ENCODE measurements at places on chromosomes 5 and 9.

DNA sequence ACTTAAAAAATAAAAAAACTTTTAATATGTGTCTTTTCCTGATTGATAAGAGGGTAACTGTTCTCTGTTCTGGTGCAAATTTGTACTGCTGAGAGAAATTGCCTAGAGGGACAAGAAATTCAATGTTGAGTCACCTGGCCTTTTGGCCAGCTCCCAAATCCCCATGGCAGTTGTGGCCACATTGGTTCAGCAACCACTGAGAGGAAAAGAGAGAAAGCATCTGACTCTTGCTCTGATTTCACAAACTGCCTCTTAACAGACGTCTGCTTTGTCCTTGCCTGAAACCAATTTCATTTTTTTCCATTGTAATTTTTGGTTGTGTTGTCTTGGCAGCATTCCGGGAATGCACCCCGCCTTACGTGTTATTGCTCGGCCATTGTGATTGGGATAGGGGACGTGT lies 42.4 kb downstream of the NTRK2 start:
- peak; percentile 74 for DNase-seq

- DNase-seq: no peak
Observed at GRCh38 chr5:169161022-169161680, 139.8 kb downstream of the SLIT3 start.

GRCh38 chr5:10762776-10763500 lies 1.9 kb upstream of the DAP start:
- no peak for DNase-seq

- no peak for DNase-seq
Observed at GRCh38 chr5:146793709-146794108, 84.8 kb downstream of the PPP2R2B start.

DNA sequence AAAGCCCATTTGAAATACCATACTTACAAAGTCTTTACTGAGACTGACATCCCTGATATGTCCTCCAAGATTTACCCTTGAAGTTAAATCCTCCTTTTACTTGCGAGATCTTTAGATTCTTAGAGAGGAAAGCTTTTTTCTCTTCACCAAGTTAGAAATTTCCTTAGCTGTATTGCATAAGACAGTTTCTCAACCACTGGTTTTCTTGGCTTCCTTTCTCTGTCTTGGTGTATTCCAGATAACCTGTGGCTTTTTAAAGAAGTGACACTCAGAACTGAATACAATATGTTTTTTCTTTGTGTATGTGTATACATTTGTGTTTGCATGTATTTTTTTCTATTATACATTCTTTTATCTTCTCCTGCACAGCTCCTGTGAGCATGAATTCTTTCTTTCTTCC lies 65.0 kb downstream of the SNCAIP start:
- DNase-seq: no peak

DNA sequence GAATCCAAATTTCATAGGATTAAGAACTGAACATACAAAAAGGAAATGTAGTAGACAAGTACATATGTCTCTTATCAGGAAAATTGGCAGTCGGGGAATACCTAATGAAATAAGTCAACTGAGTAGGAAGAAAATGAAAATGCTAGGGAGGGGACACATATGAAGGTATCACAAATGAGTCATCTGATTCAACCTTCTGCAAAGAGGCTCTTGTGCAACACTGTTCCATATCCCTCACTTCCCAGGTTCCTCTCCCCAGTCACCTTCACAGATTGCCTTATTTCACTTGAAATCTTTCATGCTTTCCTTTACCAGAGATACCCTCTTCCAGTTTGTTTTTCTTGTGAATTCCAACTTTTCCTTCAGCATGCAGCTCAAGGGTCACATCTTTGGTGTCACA lies 139.0 kb downstream of the RFX3 start:
- DNase-seq: no peak

DNA sequence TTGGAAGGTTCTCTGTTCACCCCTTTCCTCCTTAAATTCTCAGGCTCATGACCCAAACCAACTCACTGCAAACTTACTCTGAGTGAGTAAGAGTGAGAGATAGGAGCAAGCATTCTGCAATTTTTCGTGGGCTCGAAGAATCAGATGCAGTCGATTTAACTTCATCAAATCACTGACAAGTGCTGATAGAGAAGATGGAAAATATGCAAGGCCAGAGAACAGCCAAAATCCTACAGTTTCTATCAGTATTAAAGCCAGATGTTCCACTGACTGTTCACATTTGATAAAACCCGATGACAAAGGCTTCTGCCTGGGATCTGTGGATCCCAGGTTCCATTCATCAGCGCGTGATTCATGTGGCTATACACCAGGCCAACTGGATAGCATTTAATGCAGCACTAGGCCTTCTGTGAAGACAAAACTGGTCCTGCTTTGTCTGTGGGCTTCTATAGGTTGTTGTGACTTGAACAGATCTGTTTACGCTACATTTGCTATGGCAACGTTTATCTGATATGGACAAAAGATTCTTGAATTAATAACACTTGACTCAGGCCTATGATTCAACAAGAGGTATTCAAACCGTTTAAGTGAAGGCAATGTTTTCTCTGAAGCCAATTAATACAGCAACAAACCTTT lies 251.2 kb downstream of the NFIB start:
- no peak for DNase-seq

- DNase-seq: no peak
Observed at GRCh38 chr9:102974530-102974929, 20.6 kb upstream of the CYLC2 start.

DNA sequence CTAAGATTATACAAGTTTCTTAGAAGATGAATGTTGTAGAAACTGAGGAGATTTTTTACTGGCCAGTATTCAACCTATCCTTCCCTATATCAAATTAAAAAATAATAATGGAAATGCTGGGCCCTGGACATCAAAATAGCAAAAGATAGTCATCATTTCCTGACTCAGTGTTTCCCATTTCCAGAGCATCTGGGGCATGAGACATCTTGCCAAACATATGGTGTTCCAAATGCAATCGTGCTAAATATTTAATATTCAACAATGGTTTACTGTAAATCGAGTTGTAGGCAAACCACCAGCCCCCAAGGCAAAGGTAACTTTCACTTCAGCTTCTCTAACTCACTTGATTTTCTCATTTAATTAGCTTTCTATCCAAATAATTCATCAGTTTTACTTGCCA lies 152.9 kb downstream of the FRMD3 start:
- no peak for DNase-seq

GRCh38 chr9:1157836-1158235 lies 107.7 kb downstream of the DMRT2 start:
- no peak for DNase-seq

- peak; percentile 60 for DNase-seq
Observed at GRCh38 chr5:61666064-61666621, 334.1 kb downstream of the ZSWIM6 start.

DNA sequence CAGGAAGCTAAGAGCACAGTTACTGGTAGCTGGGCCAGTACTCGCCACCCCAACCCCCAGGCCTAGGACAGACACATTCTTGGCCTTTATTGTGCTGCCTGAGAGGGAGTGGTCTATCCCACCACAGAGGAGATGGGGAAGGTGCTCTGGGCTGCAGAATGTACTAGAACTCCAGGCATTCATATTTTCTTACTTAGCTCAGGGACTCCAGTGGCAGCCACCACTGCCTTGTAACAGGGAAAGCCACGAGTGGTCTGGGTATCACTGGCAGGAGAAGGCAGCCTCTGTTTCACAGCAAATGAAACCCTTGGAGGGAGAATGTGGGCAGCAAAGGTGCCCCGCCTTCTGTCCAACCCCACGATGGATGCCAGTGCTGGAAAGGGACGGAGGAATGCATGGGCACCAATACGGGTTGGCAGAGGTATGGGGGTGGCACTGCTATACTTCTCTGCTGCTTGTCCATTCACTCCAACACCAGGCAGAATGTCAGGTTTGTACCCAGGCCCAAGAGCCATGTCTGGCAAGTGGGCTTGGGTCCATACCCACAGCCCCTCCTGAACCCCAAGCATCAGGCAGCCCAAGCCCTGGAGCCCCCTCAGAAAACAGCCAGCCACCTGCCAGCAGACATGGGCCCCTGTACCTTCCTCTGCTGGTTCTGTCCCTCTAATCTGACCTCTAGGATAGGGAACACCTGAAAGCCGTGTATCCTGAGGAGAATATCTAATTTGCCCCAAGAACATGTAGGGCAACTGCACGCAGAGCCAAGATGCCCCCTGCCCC lies 4.6 kb downstream of the SEPTIN8 start:
- DNase-seq: no peak

GRCh38 chr9:103798620-103799019 lies 295.5 kb upstream of the SMC2 start:
- DNase-seq: no peak

DNA sequence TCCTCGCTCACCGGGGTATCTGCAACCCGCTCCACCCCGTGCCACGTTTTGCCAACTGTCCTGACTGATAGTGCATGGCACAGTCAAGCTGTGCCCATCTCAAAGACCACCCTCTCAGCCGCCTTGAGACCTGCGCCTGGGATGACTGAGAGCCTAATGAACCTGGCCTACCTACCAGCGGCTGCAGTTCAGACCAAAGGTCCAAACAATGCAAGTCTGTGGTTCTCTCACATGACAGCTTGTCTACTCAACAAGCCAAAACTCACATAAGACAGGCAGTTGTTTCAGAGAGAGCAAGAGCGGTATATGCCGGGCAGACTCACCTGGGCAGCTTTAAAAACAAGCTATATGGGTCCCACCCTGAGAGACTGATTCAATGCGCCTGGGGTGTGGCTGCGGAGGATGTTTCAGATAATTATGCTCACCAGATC lies 70.5 kb downstream of the EPB41L4B start:
- no peak for DNase-seq

GRCh38 chr5:1498623-1499416 lies 24.9 kb downstream of the LPCAT1 start:
- DNase-seq: no peak

- peak; percentile 34 for DNase-seq
Observed at GRCh38 chr5:61813361-61813760, 481.3 kb downstream of the ZSWIM6 start.

DNA sequence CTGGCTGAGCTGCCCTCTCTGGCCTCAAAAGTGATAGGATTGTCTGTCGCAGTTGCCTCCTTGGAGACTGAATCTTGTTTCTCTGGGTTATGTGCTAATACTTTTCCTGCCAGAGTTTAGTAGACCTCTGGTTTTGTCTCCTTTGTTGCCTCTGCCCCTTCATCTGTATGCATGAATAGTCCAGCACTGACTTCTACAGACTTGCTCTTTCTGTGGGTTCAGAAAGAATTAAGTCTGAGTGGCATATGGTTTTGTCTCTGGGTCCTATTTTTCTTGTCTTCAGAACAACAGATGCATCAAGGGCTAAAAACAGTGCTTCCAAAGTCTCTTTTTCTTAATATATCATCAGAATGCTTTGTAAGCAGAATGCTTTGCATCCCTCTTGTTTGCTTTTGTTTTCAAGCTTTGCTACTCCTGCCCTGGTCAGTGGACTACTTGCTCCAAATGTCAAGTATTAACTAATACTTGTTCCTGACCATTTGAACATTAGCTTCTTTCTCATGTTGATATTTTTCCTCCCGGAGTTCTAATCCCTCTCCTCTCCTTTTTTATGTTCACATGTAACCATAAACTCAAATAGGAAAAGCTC lies 131.7 kb downstream of the UNC13B start:
- peak; percentile 19 for DNase-seq

GRCh38 chr9:14935964-14936363 lies 25.7 kb upstream of the FREM1 start:
- DNase-seq: no peak

- peak; percentile 94 for DNase-seq
Observed at GRCh38 chr5:125412561-125413495, 666.4 kb upstream of the ZNF608 start.

GRCh38 chr9:19049917-19050636 lies 850 bp downstream of the RRAGA start:
- peak; percentile 50 for DNase-seq

- DNase-seq: no peak
Observed at GRCh38 chr5:177620560-177620959, 20.6 kb downstream of the B4GALT7 start.

DNA sequence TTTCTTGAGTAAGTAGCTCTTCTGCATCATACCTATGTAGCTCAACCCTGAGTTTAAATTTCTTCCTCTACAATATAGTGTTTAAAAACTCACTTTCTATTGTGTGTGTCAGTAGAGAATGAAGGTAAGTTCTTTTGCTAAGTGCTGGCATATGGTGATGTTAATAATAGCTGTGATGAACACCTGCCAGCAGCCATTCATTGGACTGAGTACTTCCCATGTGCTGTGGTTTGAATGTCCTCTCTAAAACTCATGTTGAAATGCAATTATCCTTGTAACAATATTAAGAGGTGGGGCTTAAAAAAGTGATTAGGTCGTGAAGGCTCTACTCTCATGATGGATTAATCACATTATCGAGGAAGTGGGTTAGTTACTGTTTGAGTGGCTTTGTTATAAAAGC lies 645.2 kb upstream of the RGMB start:
- no peak for DNase-seq
